ENCODE measurements at places on chromosomes 16 and 17.

GRCh38 chr17:56880571-56880970, 33.3 kb downstream of the TRIM25 start:
- DNase-seq: no peak

DNA sequence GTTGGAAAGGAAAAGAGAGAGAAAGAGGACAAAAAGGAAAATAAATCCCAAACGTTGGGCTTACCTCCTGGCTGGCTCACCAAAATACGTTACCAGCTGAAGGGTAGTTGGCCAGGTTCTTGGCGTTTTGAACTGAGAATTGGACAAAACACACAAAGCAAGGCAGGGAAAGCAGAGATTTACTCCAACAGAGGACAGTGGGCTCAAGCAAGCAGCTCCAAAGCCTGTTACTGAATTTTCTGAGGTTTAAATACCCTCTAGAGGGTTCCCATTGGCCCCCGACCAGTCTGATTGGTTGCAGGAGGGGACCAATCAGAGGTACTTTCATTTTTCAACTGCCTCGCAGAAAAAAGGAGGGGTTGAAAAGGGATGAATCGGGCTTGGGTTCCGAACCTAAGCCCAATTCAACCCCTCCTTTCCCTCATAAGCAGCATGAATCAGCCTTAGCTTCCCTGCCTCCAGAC, 55.6 kb upstream of the ALOX12 start:
- DNase-seq: no peak

GRCh38 chr17:50266384-50267073, 7.7 kb upstream of the TMEM92 start:
- DNase-seq: peak; percentile 19

DNA sequence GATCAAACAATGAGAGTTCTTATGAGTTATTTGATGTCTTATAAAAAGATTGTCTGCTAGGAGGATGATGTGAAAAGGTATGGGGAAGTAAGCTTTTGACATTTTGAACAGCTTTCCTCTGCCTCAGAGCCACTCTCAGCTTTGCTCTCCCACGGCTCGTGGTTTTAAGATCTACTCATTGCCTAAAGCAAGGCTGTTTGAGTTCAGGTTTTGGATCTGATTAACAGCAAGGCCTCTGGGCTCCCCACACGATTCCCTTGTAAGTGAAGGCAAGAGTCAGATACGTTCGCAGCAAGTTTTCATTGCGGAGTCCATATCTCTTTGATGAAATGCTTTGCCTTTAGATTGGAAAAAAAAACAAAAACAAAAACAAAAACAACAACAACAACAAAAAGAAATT, 515.0 kb upstream of the SALL1 start:
- no peak for DNase-seq

- DNase-seq: peak; percentile 49
These were observed 5.0 kb downstream of the GRB2 start for GRCh38 chr17:75400326-75400939.

DNA sequence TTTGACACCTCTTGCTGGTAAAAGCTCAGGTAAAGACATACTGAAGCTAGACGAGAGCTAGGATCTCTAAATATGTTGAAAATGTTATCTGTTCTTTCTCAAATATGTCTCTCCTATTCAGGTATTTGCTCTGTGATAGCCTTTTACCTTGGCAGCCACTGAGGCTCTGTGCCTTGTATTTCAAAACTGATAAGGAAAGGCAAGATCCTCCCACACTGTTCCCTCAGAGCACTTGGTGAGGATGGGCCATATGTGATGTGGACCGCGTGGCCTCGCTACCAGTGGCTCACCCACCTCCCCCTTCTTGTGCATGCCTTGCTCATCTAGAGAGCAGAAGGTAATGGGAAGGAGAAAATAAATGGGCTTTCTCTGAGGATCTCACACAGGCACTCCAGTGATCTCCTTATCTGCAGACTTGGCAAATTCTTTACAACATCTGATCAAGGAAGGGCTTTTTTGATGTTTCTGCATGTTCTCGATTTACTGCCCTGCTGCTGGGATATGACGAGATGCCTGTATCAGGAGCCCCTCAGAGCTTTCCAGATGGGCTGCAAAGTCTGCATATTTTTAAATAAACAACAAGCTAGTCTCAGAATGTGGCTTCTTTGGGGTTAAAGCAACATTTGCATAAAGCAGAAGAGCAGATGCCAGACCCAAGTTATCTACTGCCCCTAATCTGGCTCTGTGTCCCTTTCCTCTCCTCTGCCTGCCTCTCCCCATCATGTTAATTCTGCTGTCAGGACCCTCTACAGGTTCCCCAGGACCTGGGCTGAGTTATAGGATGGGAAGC, 16.9 kb downstream of the HOXB1 start:
- DNase-seq: no peak

- no peak for DNase-seq
These were observed 12.5 kb downstream of the SMTNL2 start for GRCh38 chr17:4596636-4597380.

DNA sequence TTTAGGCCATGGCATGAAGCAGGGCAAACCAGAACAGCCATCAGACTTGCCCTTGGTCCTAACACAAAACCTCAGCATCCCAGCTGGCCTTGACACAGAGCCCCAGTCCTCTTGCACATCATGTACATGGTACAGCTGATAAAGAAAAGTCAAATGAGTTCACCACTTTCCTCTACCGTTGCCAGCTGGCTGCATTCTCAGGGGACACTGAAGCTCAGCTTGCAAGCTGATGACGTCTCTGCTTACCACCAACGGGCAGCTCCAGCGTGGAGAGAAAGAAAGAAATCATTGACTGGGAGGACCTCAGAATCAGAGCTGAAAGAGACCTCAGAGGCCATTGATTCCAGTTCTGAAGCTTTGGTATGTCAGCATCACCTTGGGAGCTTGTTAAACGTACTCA, 80.7 kb upstream of the CES5A start:
- no peak for DNase-seq

GRCh38 chr17:19344311-19345066, 18.0 kb downstream of the B9D1 start:
- DNase-seq: no peak

DNA sequence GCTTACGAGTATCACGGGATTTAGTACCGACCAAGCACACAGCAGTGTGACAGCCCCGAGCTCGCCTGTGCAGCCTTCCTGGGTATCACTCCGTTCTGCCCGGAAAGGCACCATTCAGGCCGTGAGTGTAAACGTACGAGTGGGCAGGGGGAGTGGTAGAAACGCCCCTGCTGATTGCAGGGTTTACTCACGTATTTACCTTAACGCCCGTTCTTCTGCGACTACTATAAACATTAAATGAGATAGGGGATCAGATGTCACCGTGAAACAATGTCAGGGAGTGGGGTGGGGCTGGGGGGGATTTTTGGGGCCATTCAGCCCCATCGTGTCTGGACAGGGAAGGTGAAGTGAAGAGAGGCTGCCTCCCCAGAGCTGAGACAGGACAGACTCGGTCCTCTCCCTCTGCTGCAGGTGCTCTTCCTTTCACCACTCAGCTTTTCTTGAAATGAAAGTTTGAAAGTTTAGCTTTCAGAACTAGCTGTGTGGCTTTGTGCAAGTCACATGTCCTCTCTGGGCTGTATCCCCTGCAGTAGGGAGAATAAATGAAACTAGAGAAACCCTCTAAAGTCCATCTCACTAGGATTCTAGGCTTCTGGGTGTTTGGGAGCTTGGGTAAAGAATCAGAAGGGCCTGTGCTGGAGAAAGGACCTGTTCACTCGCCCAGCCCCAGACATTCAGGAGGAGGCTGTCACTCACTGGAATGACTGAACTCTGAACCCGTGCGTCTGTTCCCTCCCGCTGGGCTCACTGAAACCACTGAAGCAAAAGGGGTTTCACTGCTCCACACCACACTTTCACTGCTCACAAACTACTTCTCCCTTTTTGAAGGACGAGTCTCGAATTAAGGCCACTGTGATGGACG, 66.7 kb downstream of the RPA1 start:
- DNase-seq: no peak
